ENCODE measurements at places on chromosomes 16 and 17. TPM values are rescaled to one million over a fixed set of nuclear protein-coding genes. Genes with fewer than 3 reads are reported as not detected.

Gene ZCCHC14
- total RNA-seq = 29.8 TPM

Gene NSRP1
- total RNA-seq = 11.1 TPM

Gene ECI1
- 17.5 TPM for total RNA-seq

Gene CMTM1
- 5.5 TPM for total RNA-seq

Gene SLC9A5
- 2.8 TPM for total RNA-seq

Gene ITGAL
- total RNA-seq = 1.2 TPM

Gene IFI35
- total RNA-seq = 4.8 TPM

Gene CDIP1
- total RNA-seq = 18.5 TPM

Gene ANTKMT
- 19.6 TPM for total RNA-seq

Gene STAT5A
- 3.7 TPM for total RNA-seq

Gene ASGR1
- total RNA-seq = 20.1 TPM

Gene SCNN1G
- 0.23 TPM for total RNA-seq

Gene ROGDI
- total RNA-seq = 62.7 TPM

Gene OR1F1
- 0.69 TPM for total RNA-seq

Gene ZFP3
- total RNA-seq = 15.7 TPM

Gene KIF2B
- not detected for total RNA-seq

Gene ARHGAP27
- total RNA-seq = 4.2 TPM

Gene TP53
- 10.6 TPM for total RNA-seq

Gene CDYL2
- total RNA-seq = 24.9 TPM

Gene TAC4
- not detected for total RNA-seq
